ENCODE measurements at places on chromosomes 6 and 20.
A peak's percentile ranks its signal among the peaks of the same experiment; 100 is the strongest.

- DNase-seq = no peak
Measured at GRCh38 chr6:129992881-129993280, 25.5 kb upstream of the L3MBTL3 start.

DNA sequence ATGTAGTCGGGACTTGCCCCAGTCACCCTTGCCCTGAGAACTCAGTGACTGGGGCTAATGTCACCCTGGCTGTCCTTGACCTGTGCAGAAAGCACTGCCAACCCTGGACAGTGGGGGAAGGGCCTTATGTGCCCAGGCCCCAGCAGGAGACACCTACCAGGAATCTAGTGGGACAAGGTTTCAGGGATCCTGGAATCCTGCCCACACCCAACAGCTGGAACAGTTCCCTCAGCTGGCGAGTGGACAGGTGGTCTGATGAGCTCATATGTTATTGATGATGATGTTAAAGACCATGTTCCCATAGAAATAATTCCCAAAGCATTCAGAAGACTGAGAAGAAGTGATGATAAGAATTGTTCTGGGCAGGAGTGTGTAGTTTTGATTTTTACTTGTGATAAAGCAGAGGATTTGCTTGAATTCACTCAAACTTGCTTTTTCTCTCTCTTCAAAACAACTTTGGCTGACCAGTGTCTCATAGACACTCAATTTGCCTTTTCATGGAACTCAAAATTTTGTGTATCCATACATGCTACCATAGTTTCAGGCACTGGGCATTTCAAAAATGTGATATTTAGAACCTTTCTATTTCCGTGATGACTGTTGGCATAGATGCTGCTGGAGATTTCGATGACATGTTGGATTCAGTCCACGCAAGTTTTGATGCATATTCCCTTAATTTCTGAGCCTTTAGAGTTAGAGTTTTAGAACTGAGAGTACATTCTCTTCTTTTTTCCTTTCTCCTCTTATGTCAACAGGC is 79.3 kb downstream of the SLC22A3 start:
- no peak for DNase-seq

DNA sequence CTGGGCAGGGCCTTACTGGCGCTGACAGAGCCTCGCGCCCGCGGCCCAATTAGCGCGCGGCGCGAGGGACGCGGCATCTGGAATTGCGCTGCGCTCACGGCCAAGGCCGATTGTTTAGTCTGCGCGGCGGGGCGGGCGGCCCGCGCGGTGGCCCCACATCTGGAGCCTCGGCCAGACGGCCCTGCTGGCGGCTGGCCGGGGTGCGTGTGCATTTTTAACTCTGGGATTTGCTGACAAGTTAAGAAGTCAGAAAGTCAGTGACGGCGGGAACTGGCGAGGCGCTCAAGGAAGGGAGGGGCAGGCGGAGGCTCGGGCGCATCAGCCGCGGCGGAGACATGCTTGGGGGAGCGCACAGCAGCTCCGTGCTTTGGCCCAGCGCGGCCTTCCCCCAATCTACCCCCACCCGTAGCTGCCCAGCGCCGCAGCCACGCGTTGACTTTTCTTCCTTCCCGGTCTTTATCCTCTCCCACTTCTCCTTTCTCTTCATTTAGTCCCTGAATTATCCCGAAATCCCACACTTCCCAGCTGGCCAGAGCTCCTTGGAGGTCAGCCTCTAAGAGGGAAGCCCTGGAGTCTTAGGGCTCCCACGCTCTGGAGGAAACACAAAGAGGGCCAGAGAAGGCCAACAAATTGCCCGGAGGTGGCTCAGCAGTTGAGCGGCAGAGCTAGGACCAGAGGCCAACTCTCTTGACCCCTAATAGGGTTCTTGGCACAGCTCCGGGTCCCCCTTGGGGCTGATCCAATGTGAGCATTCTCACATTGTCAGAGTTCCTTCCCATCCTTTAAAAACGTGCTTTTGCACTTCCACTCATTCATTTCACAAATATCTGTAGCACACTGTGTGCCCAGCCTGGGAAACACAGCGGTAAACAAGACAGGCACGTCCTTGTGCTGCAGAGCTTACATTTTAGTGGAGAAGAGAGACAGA is 40.8 kb upstream of the FOXP4 start:
- no peak for DNase-seq

DNA sequence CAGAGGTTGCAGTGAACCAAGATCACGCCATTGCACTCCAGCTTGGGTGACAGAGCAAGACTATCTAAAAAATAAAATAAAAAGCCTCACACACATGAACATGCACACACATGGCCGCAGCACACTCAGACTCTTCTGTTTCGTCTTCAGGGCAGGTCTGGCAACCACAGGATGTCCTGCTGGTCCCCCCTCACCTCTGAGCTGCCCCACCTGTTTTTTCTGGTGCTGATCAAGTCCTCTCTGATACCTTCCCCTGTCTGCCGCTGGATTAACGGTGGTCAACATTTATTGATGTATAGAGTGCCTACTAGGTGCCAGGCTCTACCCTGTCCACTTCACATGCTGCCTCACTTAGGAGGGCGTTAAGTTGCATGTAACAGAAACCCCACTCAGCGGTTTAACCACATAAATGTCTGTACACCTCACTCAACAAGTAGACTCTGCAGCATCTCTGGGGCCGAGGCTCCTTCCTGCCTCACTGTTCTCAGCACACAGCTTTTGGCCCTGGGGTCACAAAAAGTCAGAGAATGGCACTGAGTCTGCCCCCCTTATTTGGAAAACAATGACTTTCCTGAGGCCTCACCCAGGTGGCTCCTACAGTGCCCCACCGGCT is 4.5 kb upstream of the AP5S1 start:
- no peak for DNase-seq

- DNase-seq = no peak
Measured at GRCh38 chr6:6494677-6495076, 93.8 kb upstream of the LY86 start.

DNA sequence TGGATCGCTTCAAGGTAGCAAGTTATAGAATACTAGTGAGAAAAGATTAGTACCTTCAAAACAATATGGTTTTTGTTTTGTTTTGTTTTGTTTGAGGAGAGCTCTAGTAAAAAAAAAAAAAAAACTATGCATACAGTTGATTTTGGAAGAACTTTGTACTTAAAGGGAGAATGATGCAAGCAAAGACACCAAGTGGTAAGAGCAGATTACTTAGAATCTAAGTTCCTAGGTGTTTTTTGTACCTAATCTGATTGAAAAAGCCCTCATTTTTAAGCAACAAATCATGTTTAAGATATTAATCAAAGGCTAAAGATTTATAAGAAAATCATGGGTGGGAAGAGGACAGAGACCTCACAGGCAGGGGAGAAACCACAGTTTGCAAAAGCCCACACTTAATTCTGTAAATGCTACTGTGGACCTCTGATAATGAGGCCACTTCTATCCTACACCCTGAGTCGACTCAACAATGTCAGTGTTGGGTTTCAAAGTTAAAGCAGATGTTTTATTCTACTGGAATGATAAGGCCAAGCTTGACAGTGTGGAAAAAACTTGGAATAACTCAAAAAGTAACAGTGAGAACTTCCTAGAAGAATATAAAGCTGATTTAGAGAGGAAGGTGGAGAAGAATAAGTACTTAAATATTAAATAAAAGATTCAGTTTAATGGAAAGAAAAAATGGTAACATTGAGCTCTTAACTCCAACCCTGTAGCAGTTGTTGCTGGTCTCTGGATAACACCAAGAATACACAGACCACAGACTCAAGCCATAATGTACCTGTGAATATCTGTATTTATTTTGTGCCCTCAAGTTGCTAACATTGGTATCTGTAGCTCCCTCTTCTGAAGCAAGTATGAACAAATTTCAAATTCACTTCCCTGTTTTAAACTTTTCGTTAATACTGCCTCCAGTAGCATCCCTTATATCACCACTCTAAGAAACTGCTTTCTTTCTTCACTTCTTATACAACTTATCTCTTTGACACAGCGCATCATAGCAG is 1047.8 kb downstream of the EPHA7 start:
- no peak for DNase-seq

GRCh38 chr6:81816380-81816779 is 63.9 kb upstream of the TENT5A start:
- DNase-seq = no peak

GRCh38 chr6:30818391-30818841 is 65.9 kb upstream of the DDR1 start:
- no peak for DNase-seq

DNA sequence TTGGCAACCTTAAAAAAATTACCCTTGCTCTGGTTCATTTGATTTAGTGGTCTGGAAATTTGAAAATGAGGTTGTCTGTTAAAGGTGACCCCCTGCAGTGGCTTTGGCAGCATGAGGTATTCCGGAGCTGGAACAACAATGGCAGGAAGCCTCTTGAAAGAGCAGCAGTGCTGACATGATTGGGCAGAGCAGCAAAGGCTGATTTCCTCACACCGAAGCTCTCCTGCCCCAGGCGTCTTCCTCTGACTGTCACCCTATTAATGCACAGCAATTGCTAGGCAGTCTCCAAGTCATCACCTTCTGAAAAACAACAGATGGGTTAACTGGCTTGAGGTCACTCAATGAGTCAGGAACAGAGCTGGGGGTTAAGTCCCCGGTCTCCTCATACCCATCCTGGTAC is 241.8 kb upstream of the MMS22L start:
- DNase-seq = no peak

DNA sequence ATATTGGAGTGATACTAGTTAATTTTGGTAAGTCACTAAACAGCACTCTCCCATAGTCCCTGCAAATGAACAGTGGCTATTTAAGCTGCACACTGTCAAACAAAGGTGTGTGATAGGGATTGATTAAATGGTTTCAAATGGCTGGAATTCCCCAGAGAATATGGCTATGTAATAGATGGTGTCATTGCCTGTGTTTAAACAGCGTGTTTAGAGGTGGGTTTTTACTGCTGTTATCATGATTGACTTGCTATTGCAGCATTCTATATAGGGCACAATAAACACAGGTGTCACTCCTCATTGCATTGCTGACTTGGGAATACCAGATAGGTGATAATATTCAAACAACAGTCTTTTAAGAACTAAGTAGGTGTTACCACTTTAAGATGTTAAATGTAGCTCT is 171.7 kb upstream of the MAN1A1 start:
- DNase-seq = no peak

- DNase-seq = no peak
Measured at GRCh38 chr6:30409184-30409583, 64.2 kb downstream of the RPP21 start.

DNA sequence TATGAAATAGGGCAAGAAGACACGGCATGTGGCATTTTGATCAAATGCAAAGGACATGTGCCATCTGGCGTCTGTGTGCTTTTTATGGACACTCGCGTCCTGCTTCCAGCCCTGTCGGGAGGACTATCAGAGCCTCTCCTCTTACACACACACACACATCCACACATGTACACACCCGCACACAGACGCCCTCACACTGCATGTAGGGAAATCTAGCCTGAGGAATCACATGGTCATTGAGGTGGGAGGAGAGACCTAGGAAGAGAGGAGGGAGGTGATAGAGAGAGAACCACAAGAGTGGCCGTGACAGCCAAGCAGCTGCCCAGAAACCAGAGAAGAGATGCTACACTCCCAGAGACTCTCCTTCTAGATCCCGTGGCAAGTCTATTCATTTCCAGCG is 105.9 kb upstream of the CDYL start:
- DNase-seq = no peak

GRCh38 chr6:74690365-74690764 is 515.5 kb downstream of the COL12A1 start:
- no peak for DNase-seq

- DNase-seq = no peak
Measured at GRCh38 chr6:43088654-43089056, 12.5 kb downstream of the PTK7 start.

DNA sequence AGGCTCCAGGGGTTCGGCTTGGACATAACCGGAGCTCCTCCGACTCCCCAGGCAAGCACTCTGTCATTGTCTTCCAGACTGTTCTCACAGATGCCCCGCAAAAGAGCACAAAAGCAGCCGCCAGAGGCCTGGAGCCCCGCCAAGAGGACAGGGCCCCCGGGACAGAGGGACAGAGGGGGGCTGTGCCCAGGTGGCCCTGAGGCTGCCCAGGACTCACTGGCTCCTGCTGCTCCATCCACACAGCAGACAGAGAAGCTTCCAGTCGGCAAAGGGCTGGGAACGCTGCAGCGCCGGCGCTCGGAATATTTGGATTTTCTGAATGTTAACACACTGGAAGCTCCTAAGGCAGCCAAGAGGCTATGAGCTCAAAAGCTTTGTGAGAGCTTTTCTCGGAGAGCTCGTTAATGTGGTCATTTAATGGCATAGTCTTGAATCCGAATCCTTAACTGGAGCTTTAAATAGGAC is 68.0 kb upstream of the QKI start:
- DNase-seq = no peak

- DNase-seq = peak; percentile 86
Measured at GRCh38 chr20:7841971-7842310, 98.3 kb downstream of the HAO1 start.

DNA sequence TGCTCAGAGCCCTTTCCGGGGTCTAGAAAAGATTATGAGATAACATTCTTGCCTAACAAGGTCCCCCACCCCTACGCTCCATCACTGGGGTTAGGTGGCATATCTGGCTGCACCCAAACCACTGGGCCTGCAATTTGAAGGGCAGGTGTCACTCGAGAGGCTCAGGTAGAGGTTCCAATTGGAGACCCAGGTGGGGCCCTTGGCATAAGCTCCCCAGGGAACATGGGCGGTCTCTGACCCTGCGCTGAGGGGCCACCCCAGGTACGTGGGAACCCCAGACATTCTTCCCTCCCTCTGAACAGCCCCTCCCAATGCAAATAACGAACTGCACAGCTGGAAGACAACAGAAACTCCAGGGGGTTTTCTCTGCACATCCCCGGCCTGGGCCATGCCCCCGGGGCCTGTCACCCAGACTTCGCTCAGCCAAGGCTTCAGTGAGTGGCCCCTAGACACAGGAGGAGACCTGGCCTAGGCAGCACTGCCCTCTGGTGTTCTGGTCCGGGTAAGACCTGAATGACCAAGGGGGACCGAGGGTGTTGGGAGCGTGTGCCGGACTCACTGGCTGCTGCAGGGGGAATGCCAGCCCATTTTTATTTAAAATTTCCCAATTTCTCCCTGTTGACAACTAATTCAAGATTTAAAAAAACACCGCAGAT is 47.5 kb downstream of the DSTN start:
- DNase-seq = no peak

DNA sequence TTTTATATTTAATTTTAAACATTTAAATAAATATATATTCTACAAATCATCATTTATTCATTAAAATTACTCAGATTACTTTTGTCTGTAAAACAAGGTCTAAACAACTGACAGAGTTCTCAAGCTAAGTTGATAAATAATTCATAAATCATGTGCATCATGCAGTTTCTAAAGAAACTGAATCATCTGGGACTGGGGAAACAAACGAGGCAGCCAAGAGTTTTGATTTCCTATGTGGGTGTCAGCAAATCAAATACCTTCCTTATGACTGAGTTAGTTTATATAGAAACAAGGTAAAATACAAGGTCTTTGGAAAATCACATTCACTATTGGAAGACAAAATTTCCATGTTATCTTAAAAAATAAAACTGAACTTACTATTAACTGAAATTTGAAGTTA is 149.9 kb upstream of the BEND6 start:
- DNase-seq = no peak

GRCh38 chr6:79706527-79706926 is 75.4 kb downstream of the SH3BGRL2 start:
- DNase-seq = no peak
